Substantia nigra (tissue), 51 donors: ENCODE measurements at places on chromosomes 5 and 9.

DNA sequence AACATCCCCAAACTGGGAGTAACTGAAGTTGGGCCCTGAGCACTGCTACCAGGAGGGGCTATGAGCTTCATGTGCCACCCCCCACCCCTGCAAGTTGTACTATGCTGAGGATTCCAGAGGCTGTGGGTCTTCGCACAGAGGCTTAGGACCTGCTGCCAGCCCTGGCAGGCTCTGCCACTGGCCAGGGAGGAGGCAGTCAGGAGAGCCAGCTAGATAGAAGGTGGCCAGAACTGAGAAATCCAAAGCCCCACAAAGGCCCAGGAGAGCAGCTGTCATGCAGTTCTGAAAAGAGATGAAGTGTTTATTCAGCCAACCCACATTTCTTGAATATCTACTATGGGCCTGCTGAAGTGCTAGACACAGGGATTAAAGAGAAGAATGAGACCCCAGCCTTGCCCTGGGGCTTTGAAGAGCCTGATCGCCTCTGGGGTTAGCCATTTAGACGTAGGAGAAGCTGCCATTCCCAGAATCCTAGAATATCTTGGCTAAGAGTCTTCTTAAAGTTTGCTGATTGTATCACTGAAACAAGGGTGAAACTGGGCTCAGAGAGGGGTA is 1.4 kb downstream of the ALAD start:
- DNase-seq, result no peak

GRCh38 chr5:164345173-164345849 is 839.9 kb downstream of the MAT2B start:
- no peak for DNase-seq

DNA sequence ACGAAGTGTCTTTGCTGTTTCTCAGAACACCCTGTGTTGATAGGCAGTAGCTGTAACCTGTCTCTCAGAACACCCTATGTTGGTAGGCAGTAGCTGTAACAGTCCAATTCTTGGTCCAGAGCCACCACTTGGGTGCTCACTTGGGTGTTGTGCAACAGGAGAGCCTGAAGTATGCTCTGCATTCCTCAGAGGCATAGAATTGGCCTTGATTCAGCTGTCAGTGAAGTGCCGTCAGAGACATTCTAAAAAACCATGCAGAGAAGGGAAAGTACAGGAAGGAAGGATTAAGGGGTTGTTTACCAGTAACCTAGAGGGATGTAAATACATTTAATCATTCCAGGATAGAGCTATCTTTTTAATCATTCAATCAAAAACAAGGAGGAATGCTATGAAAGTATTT is 231.2 kb downstream of the ARRDC3 start:
- DNase-seq, result no peak

GRCh38 chr9:68507130-68507805 is 33.4 kb downstream of the TMEM252 start:
- no peak for DNase-seq

GRCh38 chr9:71816916-71817451 is 48.7 kb upstream of the CEMIP2 start:
- DNase-seq, result no peak

DNA sequence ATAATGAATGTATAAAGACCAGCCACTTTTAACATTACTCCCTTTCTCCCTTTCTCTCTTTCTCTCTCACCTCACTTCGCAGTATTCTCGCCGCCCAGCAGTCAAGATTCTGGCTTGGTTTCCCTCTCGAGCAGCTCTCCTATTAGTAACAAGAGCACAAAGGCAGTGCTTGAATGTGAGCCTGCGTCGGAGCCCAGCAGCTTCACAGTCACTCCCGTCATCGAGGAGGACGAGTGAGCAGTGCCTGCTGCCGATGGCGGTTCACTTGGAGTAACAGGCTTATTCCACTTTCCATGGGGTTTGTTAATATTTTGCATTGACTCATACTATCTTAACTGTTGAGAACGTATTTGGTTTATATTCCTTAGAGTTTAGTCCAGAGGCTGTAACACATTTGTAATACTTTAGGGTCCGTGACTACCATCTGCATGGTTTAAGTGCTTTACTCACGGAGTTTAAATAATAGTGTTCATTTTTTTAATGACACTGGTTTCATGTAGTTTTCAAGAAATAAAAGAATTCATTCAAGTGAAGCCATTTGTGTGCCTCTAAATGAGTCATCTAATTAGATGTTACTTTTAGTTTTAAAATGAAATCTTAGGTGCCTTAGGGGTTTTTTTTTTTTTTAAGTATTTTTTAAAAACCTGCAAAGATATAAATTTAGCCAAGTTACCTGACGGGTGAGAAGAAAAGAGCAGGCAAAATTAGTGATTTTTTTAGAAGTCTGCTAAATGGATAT is 8.4 kb upstream of the DMRT3 start:
- DNase-seq, result no peak

DNA sequence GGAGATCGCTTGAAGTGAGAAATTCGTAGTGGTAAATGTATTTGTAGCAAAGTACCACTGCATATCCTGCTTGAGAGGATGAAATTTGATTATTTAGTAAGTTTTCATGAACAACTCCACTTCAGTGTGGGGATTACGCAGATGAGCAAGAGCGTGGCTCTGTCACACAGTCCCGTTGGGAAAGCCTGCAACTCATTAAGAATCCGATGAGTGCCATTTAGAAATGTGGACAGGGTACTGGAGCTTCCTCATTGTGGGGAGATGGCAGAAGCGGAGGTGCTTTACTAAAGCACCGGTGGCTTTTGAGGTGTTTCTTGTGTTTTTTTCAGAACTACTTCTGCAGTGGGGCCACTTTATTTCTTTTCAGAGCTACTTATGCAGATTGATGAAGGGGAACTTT is 1.4 kb downstream of the TJP2 start:
- DNase-seq, result no peak

GRCh38 chr9:72274441-72274840 is 90.6 kb downstream of the ZFAND5 start:
- no peak for DNase-seq

GRCh38 chr5:140220698-140221064 is 45.7 kb downstream of the CYSTM1 start:
- no peak for DNase-seq

- DNase-seq, result peak; percentile 8
Observed at GRCh38 chr9:88173378-88173999, 35.2 kb upstream of the SPATA31C2 start.

DNA sequence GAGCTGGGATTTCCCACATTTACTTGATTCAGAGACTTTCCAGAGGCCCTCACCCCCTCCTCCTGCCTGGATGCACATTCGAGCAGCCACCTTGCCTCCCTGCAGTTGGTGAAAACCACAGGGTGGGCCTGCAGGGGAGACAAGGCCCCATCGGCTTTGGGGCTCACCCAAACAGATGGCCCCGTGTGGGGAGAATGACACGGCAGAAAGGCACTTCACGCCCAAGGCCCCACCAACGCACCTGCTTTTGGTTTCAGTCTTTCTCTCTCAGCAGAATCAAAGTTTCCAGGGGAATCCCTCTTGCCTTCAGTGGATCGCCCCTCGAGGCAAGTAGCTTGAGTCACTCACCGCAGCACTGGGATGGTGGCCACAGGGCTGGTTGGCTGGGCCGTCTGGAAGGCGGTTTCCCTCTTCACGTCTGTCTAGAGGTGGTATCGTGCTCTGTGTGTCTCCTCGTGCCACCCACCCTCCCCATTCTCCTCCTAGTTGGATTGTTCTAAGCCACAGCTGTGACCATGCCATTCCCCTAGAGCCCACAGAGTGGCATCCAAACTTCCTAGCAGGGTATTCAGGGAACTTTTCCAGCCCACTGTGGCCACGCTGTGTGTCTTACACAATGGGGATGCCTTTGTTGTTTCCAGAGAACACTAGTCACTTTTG is 31.8 kb downstream of the SEC61B start:
- peak; percentile 16 for DNase-seq

GRCh38 chr5:178322736-178323540 is 90.3 kb upstream of the PHYKPL start:
- DNase-seq, result no peak

DNA sequence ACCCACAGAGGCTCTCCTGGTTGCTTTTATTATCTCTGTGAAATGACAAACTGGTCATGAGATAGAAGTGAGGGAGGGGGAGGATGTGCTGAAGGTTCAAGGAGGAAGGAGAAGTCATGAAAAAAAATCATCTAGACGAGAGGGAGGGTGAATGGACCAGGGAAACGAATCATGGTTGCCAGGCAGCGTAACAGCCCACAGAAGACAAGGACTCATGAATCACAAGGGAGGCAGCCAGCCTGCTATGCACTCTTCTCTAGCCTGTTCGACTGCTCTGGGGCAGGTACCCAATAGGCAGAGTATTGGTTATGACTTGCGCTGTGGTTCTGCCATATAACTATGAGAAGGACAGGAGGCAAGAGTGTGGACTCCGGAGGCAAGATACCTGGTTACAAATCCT is 475.2 kb downstream of the CDK5RAP2 start:
- DNase-seq, result no peak

- no peak for DNase-seq
Observed at GRCh38 chr5:96968074-96968473, 32.2 kb downstream of the LNPEP start.

DNA sequence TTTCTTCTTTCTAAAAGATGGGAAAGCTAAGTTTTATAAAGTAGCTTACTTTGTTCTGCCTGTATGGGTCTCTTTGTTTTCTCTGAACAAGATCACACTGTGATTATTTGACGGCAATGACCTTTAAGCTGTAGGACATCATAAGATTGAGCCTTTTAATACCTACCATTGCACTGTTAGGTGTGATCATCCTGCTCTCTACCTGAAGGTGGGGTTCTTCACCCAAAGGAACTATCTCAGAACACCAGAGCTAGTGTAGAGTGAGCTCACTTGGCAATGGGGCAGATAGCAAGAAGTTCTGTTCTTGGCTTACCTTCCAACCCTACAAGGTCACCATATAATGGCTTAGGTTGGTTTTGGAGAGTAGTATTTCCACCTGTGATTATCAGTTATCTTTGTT is 200.2 kb downstream of the SPATA31D1 start:
- no peak for DNase-seq

GRCh38 chr9:99350461-99350860 is 128.4 kb downstream of the SEC61B start:
- DNase-seq, result no peak

DNA sequence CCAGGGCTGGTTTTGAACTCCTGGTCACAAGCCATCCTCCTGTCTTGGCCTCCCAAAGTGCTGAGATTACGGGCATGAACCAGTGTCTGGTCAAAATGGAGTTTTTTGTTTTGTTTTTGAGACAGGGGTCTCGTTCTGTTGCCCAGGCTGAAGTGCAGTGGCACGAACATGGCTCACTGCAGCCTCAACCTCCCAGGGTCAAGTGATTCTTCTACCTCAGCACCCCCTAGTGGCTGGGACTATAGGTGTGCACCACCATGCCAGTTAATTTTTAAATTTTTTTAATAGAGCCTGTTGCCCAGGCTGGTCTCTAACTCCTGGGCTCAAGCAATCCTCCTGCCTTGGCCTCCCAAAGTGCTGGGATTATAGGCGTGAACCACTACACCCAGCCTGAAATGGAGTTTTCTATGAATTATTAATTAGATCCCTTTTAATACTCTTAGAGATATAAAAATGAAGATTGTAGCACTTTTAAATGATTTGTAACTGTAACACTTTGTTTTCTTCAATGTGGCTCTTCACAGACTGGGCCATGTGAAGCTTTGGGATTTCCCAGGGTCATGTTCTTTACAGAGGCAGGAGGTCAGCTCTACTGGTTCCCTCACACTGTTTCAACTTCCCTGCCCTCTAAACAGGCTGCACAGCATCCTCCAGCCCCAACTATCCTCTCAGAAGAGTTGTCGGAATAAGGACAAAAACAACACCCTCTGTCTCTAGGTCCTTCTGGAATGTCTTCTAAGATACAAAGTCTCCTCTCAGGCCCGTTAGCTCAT is 32.7 kb upstream of the SPARC start:
- DNase-seq, result no peak

- no peak for DNase-seq
Observed at GRCh38 chr5:178674334-178674733, 47.5 kb upstream of the CLK4 start.

DNA sequence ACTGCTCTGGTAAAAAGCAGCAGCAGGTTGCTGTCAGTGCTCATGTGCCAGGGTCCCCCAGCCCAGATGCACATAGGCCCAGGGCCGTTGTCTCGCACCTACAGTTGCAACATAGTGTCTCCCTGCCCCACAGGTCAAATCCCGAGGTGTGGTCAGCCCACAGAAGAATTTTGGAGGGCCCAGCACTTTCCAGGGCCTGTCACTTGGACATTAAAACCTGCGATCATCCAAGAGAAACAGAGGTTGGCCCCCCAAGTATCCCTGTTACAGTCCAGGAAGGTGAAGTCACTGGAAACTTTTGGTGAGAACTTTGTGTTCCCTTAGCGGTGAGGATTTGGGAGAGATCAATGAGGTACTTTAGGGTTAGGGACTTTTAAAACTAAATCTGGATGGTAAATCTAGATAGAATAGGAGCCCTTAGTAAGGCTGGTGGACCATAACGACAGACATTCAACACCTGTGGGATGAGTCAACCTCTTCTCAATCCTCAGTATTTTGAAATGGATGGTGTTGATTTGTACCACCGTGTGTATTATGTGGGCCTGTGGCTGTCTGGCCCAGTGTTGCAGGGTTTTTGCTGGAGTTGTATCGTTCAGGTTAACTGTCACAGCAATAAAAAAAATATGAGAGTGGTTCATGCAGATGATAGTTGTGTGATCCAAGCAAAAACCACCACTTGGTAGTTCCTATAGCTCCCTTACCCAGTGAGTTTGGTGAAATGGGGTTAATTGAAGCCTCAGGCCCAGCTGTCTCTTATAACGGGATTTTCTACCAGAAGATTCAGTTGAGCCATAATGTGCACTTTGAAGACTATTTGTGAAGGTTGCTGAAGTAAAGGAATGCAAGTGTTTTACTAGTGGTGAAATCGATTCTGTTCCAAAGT is 19.2 kb downstream of the OR2S2 start:
- no peak for DNase-seq

DNA sequence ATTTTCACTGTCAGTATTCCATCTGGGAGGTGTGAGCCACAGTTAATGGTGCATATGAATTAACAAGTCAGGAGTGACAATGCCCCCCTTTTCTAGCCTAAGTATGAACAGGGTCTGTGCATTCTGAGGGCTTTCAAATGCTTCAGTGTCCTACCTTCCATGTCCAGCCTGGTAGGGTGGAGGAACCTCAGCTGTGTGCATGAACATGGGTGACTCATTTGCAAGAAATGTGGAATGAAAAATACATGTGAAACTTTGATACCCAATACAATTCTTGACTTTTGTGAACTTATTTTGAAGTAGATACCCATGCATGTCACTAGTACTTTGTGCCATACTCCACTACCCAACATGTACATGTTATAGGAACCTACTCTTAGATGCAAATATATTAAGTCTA is 375.8 kb downstream of the SEMA5A start:
- DNase-seq, result no peak

- no peak for DNase-seq
Observed at GRCh38 chr9:14633148-14633547, 60.1 kb downstream of the ZDHHC21 start.

DNA sequence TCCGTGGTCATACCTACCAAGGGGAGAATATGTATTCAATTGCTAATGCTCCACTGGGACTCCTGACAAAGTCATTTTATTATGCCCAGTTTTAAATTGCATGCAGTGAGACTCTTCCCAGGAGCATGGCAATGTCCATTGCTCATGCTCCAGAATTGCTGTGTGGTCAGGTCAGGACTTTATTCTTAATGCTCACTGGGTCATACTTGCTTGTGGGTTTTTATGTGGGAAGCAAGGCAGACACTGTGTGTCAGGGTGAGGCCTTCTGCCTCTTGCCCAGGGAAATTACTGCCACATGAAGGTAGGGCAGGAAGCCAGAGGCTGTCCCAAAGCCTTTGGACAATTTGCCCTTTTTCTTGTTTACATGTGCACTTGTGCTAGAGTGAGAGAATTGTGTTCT is 164.6 kb upstream of the MEF2C start:
- no peak for DNase-seq
